Stimulated activated CD8-positive, alpha-beta memory T cell treated with anti-CD3 and anti-CD28 coated beads, Interleukin-15, amount 100 ng/mL, for 4 hours (primary cell): ENCODE measurements at places on chromosomes 16 and 17.

DNA sequence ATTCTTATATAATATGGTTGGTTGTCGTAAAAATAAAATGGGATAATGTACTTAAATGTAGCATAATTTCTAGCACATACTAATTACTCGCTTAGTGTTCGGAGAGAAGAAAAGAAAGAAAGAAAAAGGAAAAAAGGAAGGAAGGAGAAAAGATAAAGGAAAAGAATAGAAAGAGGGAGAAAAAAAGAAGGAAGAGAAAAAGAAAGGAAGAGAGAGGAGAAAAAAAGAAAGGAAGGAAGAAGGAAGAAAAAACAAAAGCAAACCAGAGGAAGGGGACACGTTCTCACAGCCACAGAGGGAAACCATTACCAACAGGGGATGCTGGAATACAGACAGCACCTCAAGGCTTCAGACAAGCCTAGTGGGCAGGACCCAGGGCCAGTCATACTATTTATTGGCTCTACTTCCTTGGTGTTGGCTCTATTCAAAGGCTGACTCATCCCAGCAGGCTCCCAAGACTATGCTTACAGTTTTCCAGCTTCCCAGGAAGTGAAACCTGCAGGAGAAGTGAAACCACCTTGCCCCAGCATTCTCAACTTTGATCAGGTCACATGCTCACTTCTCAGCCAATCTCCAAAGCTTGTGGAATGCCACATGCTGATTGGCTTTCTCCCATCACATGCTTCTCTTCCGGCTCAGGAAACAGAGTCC is 273.5 kb upstream of the IRX5 start:
- DNase-seq = no peak

DNA sequence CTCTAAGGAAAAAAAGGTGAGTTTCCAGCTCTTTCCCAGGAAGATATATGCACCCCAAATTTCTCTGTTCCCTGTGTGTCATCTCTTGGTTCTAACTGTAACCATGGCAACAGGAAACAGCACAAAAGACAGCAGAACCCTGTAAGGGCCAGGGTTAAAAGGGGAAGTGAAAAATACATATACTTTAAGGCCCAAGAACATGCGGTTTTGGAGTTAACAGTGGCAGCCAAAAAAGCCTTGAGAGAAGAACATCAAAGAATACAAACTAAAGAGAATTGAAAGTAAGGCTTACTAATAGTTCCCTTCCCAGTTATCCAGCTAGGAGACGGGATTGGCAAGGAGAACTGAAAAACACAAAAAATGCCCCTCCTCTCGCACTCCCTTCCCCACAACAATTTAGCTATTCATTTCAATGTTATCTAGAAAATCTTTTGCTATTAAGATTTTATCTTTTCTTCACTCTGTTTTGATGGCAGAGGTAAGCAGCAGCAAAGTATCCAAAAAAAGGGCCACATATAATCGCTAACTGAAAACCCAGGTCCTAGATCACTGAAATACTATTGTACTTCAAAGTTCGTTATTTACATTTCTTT is 1.5 kb downstream of the SPOP start:
- DNase-seq = no peak

- DNase-seq = no peak
These were observed 185.9 kb downstream of the RGS9 start for GRCh38 chr17:65323049-65323448.

DNA sequence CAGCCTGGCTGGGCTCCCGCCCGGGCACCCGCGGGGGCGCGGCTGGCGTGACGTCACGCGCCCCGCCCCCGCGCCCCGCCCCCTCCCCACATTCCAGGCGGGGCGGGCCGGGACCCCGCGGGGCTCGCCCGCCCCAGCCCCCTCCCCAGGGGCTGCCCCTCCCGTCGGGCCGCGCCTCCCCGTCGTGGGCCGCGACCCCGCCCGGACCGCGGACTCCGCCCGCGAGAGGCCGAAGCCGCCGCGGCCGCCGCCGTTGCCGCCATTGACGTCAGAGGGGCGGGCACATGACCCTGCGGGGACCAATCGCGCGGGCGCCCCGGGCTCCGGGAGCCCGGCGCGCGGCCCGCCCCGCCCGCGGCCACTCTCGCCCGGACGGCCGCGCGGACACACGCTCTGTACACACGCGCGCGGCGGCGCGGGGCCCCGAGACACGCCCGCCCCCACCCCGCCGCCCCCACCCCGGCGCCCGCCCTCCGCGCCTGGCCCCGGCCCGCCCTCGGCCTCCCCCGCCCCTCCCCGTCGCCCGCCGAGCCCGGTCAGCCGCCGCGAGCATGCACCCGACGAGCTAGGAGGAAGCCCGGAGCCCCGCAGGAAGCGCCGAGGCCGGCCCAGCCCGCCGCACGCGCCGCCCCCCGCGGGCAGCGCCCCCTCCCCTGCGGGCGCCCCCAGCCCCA is at the start of gene CMIP:
CMIP (plus strand) TSS at position 361 of the 674 bp plus-strand sequence.
- peak; percentile 35 for DNase-seq

- DNase-seq = no peak
These were observed 24.5 kb downstream of the TRPV2 start for GRCh38 chr17:16439811-16440351.

- DNase-seq = no peak
These were observed 4.5 kb downstream of the VMP1 start for GRCh38 chr17:59711936-59712335.

DNA sequence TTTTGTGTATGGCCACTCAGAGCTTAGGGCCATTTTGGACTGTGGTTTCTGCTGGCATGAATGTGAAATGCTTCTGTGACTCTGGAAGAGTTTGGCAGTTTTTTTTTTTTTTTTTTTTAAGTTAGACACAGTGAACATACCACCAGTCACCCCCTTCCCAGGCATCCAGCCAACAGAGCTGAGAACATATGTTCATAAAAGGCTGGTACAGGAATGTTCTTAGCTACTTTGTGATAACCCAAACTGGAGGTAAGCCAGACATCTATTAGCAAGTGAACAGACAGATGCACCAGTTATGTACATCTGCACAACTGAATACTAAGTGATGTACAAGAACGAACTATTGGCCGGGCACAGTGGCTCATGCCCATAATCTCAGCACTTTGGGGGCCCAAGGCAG is 92.7 kb downstream of the ABCC1 start:
- no peak for DNase-seq

GRCh38 chr16:74874912-74875546 is 100.4 kb upstream of the FA2H start:
- DNase-seq = no peak

DNA sequence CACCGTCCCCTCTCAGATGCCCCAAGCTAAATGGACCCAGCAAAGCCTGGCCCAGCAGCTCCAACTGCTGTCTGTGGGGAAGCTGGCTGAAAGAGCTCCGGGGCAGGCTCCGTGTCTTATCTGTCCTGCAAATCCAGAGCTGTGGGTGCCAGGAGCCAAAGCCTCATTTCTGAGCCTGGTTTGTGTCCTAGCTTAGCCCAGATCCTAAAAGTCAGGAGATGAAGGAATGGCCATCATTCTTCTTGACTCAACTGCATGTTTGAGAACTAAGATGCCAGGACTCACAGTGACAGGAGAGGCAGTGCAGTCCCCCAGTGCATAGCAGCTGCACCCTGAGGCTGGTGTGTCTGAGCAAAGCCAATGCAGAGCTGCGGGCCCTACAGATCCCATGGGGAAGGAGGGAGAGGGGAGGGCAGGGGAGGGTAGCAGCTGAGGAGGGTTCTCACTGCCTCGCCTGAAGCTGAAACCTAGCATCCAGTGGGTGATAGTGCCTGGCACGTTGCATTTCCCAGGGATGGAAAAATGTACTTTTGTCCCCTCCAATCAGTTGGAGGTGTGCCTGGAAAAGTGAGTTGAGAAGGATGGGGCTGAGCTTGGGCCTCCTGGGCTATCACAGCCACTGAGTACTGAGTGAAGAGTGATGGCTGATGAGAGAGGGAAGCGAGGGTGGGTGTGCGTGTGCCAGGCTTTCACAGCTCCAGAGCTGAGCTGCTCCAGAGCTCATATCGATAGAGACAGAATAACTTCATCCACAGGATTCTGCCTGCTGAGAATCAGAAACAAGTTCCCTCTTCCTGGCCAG is 24.5 kb upstream of the CD300E start:
- no peak for DNase-seq

GRCh38 chr17:21214777-21215541 is 998 bp upstream of the TMEM11 start:
- no peak for DNase-seq

DNA sequence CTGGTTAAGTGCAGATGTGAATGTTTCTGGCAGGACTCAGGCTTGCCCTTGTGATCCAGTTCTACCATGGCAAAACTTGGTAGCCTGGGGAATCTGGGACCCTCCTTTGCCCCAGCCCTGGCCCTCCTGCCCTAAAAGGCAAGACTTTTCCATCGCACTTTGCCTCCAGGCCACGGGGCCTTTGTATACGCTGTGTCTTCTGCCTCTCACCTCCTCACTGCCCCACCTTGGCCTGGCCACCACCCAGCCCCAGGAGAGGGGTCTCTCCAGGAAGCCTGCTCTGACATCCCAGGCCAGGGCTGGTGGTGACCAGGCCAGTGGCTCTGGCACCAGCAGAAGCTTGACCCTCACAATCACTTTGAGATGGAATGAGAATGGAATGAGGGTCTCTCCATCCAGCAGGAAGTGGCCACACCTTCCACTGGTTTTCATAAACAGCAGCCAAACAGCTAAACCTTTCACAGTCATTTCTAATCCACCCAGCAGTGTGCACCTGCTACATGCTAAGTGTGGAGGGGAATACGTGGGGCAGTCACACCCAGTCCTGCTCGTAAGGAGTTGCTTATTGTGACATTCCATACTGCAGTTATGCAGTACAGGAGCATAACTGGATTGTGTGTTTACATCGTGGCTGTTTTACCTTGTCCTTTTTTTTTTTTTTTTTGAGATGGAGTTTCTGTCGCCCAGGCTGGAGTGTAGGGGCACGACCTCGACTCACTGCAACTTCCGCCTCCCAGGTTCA is 1.6 kb upstream of the MRPL38 start:
- DNase-seq = no peak

- DNase-seq = no peak
These were observed 460.8 kb upstream of the TOM1L1 start for GRCh38 chr17:54439816-54440215.
